NCI-H187 (cell line): ENCODE measurements at places on chromosomes 3 and 15.

- no peak for DNase-seq
These were observed 44.4 kb downstream of the PCOLCE2 start for GRCh38 chr3:142844339-142844977.

DNA sequence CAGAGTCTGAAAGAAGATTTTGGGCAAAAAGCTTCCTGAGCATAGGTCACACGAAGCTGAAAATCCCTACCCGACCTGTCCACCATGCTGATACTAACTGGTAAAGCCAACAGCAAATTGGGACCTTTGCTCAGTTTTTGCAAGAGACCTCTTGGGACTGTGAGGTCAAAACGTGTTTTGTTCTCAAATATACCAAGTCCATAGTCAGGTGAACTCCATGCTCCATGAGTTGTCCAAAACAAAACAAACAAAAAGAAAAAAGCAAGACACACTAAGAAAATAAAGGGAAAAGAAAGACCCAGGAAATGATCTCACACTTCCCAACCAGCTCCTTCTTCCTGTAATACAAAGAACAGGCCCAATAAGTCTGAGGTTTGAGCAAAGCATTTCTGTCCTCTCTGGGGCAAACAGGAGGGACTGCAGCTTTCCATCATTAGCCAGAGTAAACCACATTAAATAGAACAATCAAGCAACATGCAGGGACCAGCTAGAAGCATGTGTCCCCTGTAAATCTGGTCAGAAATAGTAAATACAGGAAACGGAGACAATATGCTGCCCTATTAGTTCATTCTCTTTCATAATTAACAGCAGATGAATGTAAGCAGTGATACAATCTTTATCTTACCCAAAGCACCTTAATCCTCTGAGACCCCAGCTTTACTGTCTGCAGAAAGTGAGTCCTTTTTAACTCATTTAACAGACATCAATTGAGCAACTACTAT, 125.0 kb upstream of the LIPC start:
- DNase-seq, result no peak

- no peak for DNase-seq
These were observed 2.3 kb upstream of the GP5 start for GRCh38 chr3:194401346-194401745.

- no peak for DNase-seq
These were observed 70.3 kb downstream of the TGFBR2 start for GRCh38 chr3:30676424-30677346.

- DNase-seq, result no peak
These were observed 54.1 kb upstream of the HES1 start for GRCh38 chr3:194081826-194082225.

GRCh38 chr15:39326306-39326975, 254.4 kb upstream of the THBS1 start:
- DNase-seq, result no peak

GRCh38 chr3:143187111-143187510, 67.5 kb downstream of the CHST2 start:
- no peak for DNase-seq

DNA sequence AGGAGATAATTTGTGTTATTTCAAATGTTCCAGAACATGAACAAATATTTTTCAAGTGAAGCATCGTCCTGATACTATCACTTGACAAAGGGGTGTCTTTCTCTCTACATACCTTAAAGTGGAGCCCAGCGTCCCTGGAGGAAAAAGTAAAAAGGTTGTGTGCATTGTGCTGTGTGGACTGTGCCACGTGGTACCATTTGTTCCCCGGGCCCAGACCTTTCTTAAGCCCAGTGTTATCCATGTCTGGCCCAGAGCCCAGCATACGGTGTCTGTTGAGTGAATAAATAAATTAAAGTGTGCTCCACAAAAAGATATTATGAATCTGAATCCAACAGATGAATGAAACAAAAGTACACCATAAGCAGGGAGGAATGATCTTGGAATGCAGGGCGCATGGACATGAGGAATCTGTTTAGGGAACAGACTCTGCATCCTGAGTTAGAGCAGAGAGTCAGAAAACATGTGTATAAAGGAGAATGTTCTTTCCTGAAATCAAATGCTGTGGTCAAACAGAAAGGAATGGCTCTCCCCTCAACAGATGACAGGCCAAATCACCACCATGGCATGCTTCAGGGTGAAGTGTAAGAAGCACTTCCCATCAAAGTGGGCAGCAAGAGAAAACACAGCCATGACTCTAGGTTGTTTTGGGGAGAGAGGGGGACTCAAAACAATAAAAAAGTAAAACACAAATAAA, 8.1 kb upstream of the PRSS50 start:
- no peak for DNase-seq
